ENCODE measurements at places on chromosomes 1 and 21. TPM values are rescaled to one million over a fixed set of nuclear protein-coding genes. Genes with fewer than 3 reads are reported as not detected.

The HSD11B1 gene
- total RNA-seq, result 4.3 TPM

The IRF2BP2 gene
- total RNA-seq, result 84.1 TPM

The DNASE2B gene
- total RNA-seq, result not detected

The DHRS3 gene
- total RNA-seq, result 47.3 TPM

The NFYC gene
- 38.1 TPM for total RNA-seq

The ELF3 gene
- 2.3 TPM for total RNA-seq

The CHIA gene
- not detected for total RNA-seq

The SLC35D1 gene
- total RNA-seq, result 13.1 TPM

The ATAD3C gene
- total RNA-seq, result not detected

Data from M059J (cell line).